CD4-positive, alpha-beta T cell treated with Interleukin-17A for 1 hour (primary cell): ENCODE measurements at places on chromosomes 7 and 10.

GRCh38 chr7:156606691-156607331, 33.8 kb upstream of the RNF32 start:
- no peak for DNase-seq

- peak; percentile 42 for DNase-seq
Observed at GRCh38 chr10:132248455-132249225, 59.1 kb downstream of the STK32C start.

- no peak for DNase-seq
Observed at GRCh38 chr7:69430384-69431021, 167.8 kb upstream of the AUTS2 start.

GRCh38 chr7:159136013-159136412, 8.7 kb downstream of the VIPR2 start:
- no peak for DNase-seq

- no peak for DNase-seq
Observed at GRCh38 chr10:74415146-74415839, 264.3 kb downstream of the ADK start.

- no peak for DNase-seq
Observed at GRCh38 chr7:137985897-137986251, 16.0 kb downstream of the CREB3L2 start.

DNA sequence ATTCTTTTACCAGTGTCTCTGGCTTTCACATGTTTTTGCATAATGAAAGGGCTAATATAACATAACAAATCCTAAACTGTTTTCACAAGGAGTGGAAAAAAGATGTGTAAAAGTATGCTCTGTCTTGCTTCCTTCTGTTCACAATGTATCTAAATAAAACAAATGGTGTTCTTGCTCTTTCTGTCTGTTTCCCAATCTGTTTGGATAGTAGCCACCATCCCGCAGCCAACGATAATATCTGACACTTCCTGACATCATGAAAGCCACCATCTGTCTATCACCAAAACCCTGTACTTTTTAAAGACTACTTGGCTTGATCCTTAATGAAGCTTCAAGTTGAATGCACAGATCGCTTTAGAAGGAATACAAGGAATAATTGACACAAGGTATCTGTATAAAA, 246.2 kb downstream of the ETV1 start:
- no peak for DNase-seq

- DNase-seq: no peak
Observed at GRCh38 chr7:98319176-98319575, 37.7 kb downstream of the BRI3 start.

DNA sequence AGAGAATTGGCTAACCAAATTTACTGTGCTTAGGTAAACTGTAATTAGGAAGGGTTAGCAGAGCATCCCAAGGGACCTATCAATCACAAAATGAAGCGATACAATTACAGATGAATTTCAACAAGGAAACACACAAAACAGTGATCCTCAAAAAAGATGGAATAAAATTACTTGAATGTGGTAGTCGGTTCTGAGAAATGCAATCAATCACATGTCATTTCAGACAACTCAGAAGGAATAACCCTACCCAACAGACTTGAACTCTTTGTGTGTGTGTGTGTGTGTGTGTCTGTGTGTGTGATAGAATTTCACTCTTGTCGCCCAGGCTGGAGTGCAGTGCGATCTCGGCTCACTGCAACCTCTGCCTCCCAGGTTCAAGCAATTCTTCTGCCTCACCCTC, 43.5 kb downstream of the ST8SIA6 start:
- no peak for DNase-seq

DNA sequence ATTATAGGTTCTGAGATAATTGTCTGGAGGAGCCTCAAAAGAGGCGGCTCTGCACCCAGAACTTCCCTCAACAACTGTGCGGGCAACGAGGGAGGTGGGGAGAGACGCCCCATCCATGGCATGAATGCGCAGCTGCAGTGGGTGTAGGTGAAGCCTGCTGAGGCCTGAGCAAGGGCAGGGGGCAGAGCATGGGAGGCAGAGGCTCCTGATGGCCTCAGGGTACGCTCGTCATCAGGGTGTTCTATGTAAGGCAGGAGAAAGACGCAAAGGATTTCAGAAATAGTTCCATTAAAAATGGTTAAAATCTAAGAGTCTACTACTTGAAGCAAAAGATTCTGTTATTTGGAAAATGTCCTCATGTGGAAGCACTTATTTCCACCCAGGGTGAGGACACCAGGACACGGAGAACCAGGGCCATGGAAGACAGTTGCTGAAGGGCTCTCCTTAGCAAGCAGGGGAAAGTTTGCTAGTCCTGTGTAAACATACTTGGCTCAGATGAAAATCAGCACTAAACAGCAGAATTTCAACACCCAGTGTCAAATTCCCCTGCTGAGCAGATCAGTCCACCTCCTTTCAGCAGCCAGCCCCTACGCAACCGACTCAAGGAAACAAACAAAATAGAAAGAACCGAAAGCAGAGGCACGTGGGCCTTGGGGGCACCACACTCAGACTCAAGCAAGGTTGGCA, 18.9 kb downstream of the INSIG1 start:
- DNase-seq: no peak

GRCh38 chr10:66378117-66378876, 547.5 kb upstream of the LRRTM3 start:
- DNase-seq: no peak

- DNase-seq: peak; percentile 6
Observed at GRCh38 chr10:60394446-60394845, 4.8 kb upstream of the ANK3 start.

DNA sequence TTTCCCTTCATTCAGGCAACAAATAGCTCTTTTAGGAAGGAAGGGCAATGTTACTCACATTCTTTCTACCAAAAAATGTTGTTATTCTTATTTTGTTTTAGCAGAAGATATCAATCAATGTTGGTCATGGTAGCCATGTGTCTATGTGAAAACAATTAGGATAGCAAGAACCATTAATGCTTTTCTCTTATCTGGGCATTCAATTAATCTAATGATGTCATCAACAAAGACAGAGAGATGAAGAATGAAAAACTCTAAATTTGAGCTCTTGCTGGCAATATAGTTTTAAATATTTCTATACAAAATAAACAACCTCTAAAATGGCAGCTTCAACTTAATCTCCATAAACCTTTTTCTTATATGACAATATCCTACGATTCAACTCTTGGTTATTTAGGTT, 353.7 kb upstream of the ANKRD30A start:
- DNase-seq: no peak

DNA sequence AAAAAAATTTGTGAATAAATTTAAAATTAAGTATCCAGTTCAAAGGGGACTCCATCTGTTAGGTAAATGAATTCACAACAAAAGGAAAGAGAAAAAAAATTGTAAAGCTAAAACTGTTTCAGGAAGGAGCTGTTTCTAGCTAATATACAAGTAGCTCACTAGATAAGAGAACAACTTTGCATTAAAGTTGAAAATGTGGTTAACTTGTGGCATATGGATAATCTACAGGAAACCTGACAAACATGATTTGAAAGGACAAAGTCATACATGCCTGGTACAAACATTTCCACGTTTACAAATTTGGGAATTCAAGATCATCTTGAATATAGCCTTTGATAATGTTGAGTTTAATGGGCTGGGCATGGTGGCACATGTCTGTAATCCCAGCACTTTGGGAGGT, 8.9 kb downstream of the NT5C3A start:
- DNase-seq: no peak
